NCI-H1436 (cell line): ENCODE measurements at places on chromosomes 2 and 18.

DNA sequence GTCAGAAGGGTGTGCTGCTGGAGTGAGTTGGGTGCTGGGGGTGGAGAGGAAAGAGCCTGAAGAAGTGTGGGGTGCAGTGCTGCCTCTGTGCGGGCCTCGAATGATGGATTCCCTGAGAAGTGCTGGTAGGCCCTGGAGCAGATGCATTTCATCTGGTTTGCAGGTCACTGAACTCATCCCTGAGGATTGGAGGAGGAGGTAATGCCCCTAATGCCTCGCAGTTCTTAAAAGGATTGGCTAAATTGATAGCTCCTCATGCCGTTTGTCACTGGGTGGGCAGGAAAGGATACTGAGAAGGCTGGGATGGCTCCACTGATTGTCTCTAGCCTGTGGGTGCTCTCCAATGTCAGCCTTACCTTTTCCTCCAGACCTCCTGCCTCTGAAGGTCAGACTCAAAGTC lies 74.1 kb downstream of the CTIF start:
- DNase-seq = no peak

GRCh38 chr2:167181134-167181533 lies 292.9 kb downstream of the XIRP2 start:
- no peak for DNase-seq

DNA sequence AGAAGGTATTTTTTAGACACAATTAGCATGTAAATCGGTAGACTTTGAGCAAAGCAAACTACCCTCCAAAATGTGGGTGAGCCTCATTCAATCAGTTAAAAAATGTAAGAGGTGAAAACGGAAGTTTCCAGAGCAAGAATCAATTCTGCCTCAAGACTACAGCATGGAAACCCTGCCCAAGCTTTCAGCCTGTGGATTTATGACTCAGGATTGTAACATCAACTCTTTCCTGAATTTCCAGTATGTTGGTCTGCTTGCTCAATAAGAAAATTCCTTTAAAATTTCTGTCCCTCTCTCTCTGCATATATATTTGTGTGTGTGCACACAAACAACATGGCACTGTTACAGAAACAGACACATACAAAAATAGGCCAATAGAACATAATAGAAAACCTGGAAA lies 228.6 kb upstream of the DOK6 start:
- DNase-seq = no peak

DNA sequence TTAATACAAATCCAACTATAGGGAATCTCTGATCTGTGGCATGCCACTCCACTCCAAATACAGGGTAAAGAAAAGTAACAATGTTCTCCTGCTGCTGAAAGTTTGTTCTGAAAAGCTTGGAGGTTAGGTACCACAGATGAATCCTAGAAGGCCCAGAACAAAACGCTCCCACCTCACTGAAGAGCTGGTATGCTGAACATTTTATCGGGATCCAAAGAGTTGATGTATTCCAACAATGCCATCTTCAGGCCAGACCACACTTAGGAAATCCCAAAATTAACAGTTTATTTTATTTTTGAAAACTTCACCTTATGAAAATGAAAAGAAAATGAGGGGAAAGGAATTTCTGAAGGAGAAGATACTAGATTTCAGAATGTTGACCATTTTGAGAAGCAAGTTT lies 145.1 kb upstream of the CDH19 start:
- DNase-seq = no peak

DNA sequence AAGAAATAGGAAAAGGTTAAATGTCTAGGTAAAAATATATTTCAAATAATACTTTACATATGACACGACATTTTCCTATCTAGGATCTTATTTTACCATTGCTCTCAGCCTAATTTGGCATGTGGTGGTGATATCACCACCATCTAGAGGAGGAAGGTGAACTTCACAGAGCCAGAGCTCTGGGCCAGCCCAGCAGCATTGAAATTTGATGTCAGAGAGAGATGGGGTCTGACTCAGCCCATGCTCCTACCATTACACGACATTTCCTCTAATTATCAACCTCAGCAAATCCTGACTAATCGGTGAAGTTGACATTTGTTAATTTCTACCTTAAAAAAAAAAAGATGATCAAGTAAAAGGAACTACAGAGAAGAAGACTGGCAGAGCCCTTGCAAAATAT lies 42.3 kb downstream of the LRRTM4 start:
- DNase-seq = no peak

- no peak for DNase-seq
Measured at GRCh38 chr18:44727291-44727690, 46.6 kb downstream of the SETBP1 start.

- no peak for DNase-seq
Measured at GRCh38 chr2:123614596-123614995, 410.5 kb upstream of the CNTNAP5 start.

- no peak for DNase-seq
Measured at GRCh38 chr2:95353613-95354468, 48.7 kb upstream of the FAHD2A start.

DNA sequence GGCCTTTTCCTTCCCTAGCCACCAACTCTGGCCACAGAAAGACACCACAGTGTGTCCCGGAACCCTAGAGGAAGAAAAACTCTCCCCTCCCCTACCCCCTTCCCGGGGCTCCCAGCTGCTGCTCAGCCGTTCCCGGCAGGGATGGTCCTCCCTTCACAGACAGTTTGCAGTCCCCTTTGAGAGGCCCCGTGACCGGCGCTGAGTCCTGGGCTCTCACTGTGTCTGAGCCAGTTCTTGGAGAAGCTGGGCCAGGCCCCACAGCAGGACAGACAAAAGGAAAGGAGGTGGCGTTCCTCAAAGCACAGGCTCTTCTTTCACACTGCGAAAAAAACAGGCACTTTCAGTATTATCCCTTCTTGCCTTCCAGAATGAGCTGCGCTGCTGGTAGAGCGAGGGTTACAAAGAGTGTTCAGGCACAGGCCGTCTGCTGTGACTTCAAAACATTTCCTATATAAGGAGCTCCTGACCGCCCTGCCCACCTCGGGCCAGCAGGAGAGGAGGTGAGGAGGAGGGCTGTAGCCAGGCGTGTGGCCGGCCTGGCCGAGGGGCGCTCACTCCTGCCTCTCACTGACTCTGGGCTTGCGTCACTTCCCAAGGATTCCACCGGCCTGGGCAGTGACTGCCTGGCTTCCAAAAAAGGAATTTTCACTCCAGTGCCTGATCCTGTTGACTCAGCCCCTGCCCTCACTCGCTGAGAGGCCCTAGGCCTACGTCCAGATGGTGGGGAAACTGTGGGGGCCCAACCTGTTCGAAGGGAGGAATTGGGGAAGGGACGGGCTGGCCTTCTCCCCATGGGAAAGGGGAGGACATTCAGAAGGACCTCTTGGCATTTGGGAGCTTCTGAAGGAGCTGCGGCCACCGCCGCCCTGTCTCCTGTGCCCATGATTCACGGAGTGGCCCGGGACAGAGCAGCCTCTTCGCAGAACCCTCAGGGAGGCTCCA lies 24.9 kb downstream of the CIDEA start:
- DNase-seq = no peak

DNA sequence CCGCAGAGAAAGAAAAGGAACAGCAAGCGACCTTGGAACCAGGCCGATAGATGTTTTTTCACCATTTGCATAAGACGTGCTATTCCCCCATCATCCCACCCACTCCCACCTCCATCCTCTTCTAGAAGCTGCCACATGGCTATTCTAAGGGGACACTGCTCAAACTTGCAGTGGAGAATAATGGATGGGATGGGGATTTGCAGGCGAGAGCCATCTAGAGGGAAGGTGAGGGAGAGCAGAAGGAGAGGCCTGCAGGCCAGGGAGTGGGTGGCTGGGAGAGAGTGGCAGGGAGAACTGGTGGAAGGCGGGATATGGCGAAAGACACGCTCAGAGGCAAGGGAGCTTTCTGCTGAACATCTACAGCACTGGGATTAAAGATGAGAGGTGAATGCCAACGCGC lies 84.9 kb downstream of the MAPK4 start:
- no peak for DNase-seq

DNA sequence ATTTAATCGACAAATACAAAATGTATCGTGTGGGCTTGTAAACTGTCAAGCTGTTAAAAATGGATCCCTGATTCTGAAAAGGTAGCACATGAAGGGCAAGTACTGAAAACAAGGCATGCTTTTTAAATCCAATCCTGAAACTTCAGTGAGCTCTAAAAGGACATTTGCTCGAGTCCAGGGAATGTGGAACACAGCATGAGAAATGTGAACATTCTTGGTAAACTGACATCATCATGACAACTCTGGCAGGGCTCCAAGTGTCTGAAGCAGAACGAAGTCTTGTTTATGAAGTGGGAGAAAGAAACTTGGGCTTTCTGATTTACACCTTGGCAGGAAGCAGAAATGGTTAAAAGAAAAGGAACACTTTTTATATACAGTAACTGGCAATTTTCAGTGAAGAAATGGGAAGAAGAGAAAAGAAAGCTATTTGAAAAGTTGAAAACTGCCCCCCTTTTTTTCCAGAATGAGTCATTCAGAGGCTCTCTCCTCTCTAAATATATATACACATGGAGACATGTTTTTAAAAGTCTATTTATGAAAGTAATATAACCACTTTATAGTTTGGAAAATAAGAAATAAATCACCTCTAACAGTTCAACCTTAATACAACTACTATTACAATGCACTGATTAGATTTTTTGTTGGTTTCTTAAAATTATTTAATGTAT lies 120.8 kb downstream of the GAREM1 start:
- peak; percentile 16 for DNase-seq

GRCh38 chr2:212777020-212777491 lies 238.5 kb upstream of the ERBB4 start:
- no peak for DNase-seq

GRCh38 chr2:8298783-8299182 lies 383.1 kb upstream of the ID2 start:
- DNase-seq = no peak

DNA sequence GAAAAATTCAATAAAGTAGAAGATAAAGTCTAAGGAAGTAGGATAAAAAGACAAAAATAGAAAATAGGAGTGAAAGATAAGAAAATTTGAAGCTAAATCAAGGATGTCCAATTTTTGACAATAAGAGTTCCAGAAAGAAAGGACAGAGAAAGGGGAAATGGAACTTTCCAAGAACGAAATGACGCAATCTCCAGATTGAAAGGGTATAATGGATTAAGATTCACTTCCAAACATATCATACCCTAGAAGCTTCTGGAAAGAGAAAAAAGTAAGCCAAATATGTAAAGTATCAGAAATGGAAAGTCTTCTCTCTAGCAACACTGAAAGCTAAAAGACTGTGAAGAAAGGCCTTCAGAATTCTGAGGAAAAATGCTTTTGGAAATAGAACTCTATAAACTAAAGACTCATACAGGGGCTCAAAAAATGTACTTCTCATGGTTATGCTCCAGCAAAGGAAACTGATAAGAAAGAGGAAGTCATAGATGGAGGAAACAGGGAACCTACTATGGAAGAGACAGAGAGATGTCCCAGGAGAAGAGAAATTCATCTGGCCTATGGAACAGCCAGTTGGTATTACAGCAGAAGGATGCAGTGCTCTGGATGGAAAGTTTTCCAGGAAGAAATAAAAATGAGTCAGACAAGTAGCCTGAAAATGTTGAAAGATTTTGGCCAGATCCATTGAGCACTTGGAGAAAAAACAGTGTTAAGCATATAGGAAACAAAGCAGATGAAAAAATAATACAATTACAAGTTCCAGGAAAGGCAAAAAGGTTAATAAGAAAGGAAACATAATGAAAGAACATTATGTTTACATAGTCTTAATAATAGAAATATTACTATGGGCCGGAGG lies 20.1 kb downstream of the CASP8 start:
- no peak for DNase-seq

GRCh38 chr2:208062113-208062512 lies 36.8 kb upstream of the PLEKHM3 start:
- DNase-seq = peak; percentile 61

DNA sequence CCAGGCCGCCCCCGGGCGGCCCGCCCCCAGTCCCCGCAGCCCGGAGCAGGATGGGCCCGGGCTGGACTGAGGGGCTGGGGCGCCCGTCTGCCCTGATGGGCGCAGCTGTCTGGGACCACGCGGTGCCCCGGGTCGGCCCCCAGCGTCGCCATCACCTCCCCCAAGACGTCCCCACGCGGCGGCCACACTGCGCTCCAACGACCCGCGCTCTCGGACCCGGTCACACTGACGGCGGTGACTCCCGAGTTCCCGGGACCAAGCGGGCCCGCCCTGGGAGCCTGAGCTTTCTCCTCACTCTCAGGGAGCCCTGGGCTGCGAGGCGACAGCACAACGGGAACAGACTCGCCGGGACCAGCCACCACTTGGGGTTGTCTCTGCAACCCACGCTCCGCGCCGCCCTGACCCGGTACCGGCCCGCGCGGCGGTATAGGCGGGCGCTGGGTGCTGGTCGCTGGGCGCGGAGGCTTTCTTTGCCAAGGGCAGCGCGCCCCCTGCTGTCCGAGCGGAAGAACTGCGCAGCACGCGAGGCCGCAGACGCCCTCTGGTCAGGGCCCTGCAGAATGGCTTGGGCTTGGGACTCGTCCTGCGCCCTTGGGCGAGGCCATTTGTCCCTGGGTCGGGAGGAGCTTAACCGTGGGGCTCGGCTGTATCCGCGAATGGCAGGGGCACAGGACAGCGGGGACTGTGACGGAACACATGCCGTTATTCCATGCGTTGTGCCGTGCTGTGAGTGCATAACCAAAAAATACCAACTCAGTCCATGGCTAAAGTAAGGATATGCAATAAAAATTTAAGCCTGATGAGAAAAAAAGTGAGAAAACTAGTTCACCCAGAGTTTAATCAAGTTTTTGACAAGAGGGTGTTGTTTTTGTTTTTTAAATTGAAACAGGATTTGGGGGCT lies 54.8 kb upstream of the ANKRD62 start:
- DNase-seq = peak; percentile 31

- no peak for DNase-seq
Measured at GRCh38 chr2:68663371-68664156, 20.2 kb downstream of the PROKR1 start.

GRCh38 chr2:40353231-40353630 lies 98.7 kb downstream of the SLC8A1 start:
- no peak for DNase-seq

DNA sequence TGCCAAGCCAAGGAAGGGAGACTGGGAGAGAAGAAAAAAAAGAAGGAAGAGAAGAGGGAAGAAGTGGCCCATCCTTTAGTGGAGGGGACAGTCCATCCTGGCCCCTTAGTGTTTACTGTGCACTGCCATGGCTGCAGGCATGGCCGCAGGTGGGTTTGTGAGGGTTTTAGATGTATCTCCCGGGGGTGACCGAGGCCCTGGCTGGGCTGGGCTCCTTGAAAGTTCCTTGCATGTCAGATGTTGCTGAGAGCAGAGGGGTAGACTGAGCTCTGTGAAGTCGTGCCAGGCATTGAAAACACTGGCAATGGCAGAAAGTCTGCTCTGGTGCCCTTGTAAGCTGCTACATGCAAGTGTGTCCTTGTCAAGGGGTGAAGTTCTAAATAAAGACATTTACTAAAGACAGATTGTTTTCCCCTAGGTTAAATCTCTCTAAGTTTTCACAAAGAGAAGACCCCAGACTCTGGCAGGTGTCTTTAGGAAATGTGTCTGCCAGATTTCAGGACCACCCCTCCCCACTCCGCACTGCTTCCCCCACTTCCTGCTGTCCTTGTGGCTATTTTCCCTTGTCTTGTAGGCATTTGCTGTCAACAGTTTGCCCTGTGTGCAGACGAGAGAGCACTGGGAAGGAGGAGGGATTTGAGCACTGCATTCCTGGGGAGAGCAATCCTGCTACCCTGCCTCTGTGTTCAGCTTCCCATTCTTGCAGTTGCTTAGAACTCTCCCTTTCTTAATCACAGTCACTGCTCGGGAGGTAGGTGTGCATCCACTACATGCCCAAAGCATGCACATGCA lies 68.4 kb downstream of the ACOXL start:
- DNase-seq = no peak
